ENCODE measurements at places on chromosomes 7 and 10.

- DNase-seq = peak; percentile 97
These were observed at the start of gene TAF3 for GRCh38 chr10:7818295-7819120. Gene TAF3 (plus strand): TSS chr10:7818505. CDS start chr10:7818710, 205 bp downstream.

DNA sequence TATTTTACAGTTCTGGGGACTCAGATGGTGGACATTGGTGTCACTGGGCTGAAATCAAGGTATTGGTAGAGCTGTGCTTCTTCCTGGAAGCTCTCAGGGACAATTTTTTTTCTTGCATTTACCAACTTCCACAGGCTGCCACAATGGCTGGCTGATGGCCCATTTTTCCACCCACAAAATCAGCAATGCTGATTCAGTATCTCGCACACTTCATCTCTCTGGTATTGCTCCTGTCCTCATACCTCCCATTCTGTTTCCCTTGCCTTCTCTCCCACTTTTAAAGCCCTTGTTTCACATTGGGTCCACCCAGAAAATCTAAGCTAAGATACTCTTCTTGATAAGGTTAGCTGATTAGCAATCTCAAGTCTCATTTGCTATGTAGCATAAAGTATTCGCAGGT is 530.9 kb upstream of the POM121L12 start:
- no peak for DNase-seq

- no peak for DNase-seq
These were observed 137.8 kb downstream of the CHRM2 start for GRCh38 chr7:137006293-137006692.

DNA sequence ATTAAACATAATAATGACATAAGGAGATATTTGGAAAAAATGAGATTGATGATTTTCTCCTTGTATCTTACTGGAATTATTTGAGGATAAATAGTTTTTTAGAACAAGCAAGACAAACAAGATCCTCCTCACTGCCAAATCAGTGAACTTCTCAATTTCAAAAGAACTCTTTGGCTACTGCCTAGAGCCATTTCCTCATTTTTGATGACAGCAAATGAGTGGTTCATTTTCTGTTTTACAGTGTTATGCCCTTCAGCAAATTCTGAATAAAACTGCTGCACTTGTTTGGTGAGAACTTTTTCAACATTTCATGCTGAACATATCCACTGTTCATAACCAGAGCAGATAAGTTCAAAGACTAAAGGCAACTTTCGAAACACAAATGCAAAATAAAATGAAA is 42.5 kb upstream of the AHR start:
- DNase-seq = no peak

DNA sequence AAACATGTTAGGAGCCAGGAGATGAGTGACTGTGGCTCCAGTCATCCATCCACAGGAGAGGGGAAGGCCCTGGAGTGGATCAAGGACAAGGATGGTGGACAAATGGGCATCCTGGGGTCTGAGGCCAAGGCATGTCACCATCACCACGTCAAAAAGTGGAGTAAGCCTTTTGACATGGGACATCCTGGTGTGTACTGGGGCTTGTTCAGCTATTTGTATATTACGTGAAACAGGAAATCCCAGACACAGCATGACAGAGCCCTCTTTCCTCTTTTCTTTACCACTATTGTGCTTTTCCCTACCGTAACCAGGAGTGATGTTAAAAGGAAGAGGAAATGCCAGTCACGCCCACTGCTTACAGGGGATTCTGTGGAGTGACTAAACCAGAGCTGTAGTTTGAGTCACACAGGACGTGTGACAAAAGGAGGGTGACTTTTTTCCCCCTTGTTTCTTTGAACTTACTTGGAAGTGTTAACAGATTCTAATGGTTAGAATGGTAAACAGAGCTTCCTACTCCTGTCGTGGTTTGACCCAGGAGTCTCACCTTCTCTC is 15.4 kb downstream of the ACSL5 start:
- no peak for DNase-seq

DNA sequence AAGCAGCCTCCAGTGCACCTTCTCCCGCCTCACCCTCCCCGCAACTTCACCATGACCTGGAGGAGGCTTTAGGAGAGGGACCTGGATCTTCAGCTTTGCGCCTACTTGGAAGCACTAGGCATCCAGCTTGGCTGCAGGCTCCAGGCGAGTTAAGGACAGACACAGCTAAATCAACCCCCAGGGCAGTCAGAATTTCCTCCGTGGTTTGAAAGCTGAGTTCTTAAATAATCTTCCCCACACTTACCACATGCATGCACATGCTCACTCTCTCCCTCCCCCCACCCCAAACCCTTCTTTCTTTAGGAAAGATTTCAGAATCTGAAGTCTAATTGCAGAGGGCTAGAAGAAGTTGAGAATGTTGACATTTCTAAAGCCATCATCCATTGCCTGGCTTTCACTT is 36.7 kb upstream of the LRRC4 start:
- DNase-seq = no peak

DNA sequence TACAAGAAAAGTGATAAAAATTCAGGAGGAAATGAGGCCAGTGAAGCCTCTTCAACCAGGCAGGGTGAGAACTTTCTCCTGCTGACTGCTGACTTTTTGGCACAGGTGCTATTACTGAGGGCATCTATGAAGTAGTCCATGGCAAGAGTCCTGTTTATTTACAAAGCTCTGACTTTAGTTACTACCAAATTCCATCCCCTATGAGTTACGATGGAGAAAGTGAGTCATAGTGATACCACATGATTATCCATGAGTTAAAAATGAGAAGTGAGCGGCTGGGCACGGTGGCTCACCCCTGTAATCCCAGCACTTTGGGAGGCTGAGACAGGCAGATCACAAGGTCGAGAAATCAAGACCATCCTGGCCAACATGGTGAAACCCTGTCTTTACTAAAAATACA is 19.9 kb downstream of the CCDC3 start:
- no peak for DNase-seq

- no peak for DNase-seq
These were observed 279.0 kb downstream of the OTUD1 start for GRCh38 chr10:23717913-23718312.

GRCh38 chr10:116732573-116732972 is 9.8 kb downstream of the HSPA12A start:
- no peak for DNase-seq

DNA sequence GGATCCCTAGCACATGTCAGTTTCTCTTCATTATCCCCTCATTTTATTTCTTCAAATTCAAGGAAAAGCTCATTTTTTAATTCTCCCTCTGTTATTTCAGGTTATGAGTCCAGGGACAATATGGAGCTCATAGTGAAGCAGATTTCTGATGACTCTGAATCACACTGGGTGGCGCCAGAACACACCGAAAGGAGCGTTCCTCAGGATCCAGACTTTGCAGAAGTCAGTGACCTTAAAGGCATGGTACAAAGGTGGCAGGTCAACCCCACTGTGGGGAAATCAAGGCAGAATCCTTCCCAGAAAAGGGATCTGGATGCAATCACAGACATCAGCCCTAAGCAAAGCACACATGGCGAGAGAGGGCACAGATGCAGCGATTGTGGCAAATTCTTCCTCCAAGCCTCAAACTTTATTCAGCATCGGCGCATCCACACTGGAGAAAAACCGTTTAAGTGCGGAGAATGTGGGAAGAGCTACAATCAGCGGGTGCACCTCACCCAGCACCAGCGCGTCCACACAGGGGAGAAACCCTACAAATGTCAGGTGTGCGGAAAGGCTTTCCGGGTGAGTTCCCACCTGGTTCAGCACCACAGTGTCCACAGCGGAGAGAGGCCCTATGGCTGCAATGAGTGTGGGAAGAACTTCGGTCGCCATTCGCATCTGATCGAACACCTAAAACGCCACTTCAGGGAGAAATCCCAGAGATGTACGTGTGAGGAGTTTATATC is 21.4 kb downstream of the ZKSCAN5 start:
- DNase-seq = no peak

DNA sequence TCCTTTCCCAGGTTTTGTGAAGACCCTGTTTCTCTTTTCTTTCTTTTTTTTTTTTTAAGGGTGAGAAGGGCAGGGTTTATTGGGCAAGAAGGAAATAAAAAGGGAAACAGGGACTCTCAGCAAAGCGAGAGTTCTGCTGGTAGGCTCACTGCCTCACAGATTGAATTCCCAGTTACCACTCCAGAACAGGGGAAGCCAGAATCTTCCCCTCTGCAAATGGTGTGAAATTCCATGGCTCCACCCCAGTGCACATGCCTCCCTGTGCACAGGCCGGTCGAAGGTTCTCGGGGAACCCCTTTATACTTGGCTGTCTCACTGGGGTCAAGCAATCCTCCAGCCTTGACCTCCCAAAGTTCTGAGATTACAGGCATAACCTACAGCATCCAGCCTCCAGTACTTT is 10.5 kb upstream of the GUSB start:
- no peak for DNase-seq

GRCh38 chr10:61409157-61409556 is 44.0 kb downstream of the TMEM26 start:
- DNase-seq = no peak

DNA sequence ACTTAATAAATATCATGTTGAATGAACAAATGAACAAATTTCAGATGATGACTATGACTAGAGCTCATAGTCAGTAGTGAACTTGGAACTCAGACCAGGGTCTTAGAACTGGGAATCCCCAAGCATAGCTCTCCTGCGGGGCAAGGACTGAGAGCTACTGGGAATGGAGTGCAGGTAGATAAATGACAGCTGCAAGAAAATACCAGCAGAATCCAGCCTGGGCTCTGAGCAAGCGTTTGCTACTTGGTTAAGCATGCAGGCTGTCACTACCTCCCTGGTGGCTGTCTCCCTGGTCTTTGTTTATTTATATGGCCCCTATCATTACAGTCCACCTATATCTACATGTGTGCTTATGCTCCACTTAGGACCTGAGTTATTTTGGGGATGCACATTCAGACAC is 208.4 kb downstream of the POU6F2 start:
- DNase-seq = no peak

- no peak for DNase-seq
These were observed 11.6 kb downstream of the NKX2-3 start for GRCh38 chr10:99544322-99544721.

- DNase-seq = no peak
These were observed 229.8 kb downstream of the KCND2 start for GRCh38 chr7:120502825-120503224.

DNA sequence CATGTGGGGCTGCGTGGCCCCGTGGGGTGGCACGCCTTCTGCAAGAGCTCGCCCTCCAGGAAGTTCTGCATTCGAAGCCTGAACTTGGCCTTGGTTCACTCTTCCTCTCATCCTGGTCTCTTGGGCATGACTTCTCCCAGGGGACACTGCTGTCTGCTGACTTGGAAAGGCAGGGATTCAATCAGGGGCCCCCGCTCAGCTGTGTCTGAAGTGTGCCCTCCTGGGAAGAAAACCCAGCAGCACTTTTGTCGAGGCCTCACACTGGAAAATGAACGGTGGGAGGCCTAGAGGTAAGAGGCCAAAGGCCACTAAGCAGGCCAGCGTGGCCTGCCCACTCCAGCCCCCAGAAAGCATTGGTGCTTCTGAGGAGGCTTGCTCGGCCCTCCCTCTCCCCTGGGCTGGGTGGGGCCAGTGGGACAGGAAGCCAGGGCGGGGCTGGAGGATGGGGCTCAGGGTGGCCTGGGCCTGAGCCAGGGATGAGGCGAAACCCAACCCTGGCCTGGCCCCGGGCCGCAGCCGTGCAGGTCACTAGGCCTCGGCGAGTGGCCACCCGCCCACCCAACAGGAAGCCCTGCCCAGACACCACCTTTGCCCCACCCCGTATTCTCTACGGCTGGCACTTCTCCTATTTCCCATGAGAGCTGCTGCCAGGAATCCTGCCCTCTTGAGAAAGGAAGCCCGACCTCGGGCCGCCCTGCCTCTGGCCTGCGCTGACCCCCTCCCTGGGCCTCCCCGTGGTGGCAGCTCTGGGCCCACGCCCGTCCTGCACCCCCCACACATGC is 81.1 kb downstream of the ZMIZ1 start:
- DNase-seq = peak; percentile 94

GRCh38 chr7:13982940-13983677 is 6.4 kb downstream of the ETV1 start:
- DNase-seq = no peak

GRCh38 chr10:84818961-84819360 is 490.6 kb downstream of the CCSER2 start:
- DNase-seq = no peak

DNA sequence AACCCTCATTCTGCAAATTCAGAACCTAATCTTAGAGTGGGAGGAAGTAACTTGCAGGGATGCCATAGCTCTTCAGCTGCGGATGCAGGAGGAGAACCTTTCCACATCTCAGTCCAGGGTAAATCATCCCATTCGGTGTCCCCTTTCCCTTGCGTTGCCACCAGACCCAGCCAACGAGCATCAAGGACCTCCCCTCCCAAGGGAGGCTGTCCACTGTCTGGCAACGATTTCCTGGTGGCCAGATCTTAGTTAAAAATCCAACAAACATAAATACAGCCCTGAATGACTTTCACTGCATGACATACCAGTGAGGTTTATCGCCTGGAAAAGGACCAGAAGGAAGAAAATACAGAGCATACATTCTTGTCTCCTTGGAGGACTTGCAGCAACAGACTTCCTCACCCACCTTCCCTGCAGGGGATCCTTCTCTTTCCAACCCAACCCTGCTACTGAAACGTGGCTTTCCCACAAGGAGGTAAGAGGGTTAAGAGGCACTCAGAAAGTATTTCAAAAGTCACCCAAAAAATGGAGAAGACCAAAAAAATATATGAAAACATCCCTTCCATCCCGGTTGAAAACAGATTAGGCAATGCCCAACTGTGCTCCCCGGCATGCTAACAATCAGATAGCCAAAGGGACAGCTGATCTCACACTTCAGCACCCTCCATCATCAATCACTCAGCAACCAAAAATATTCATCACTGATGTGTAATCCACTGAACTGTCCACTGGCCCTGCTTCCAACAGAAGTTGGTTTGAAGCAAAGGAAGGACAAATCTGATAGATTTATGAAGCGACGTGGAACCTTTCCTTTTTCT is 206.6 kb downstream of the TNS3 start:
- DNase-seq = no peak

- DNase-seq = no peak
These were observed 27.3 kb downstream of the PFKP start for GRCh38 chr10:3094609-3095036.

- DNase-seq = no peak
These were observed 100.4 kb downstream of the ARID5B start for GRCh38 chr10:62001898-62002297.

DNA sequence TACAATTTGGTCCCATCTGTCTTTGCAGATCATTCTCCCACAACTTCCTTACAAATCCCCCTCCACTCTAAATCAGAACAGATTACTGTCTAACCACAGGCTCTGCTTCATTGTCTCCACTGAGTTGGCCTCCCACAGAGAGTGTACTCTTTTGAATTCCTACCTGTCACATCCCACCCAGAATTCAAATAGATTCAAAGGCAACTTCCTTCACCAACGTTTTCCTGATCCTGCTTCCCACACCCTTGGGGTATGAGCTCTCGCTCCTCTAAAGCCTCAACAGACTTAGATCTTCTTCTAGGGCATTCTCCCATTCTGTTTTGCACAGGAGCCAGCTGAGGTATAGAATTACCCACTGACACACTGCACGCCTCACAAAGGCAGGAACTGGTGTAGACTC is 197.8 kb upstream of the CDCA7L start:
- DNase-seq = no peak

DNA sequence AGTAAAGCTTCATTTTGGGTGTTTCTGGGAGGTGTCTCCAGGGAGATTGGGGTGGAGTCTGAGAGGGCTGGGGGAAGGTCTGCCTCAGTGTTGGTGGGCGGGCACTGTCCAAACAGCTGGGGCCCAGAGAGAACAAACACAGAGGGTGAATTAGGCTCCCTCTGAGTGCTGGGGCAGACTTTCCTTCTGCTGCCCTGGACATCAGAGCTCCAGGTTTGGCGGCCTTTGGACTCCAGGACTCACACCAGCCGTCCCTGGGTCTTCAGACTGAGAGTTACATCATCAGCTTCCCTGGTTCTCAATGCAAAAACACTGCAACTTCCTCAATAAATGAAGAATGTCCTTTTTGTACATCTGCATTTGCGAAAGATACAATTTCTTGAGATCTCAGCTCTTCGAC is 427.4 kb downstream of the PTPRN2 start:
- no peak for DNase-seq

All from Right ventricle myocardium inferior (tissue), 1 donor.